Hippocampal formation (tissue), 2 donors: ENCODE measurements at places on chromosomes 13 and 19.

DNA sequence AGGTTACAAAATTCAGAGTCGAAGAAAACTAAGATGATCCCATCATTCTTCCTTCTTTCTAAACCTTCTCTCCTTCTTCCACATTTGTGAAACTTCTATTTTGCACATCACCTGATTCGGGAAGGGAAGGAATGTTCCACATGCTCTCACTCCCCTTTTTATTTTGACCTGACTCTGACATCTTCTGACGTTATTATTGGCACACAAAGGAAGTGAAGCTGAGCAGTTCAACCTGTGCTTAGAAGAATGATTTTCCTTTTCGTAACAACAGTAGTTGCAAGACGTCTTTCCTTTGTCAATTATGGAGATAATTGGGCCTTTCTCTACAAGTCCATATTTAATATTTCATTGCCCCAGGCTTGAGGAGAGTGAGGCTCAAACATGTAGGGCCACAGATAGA lies 18.0 kb downstream of the FAM124A start:
- no peak for DNase-seq

- DNase-seq = no peak
These were observed 8.3 kb downstream of the ZNF837 start for GRCh38 chr19:58372311-58373133.

DNA sequence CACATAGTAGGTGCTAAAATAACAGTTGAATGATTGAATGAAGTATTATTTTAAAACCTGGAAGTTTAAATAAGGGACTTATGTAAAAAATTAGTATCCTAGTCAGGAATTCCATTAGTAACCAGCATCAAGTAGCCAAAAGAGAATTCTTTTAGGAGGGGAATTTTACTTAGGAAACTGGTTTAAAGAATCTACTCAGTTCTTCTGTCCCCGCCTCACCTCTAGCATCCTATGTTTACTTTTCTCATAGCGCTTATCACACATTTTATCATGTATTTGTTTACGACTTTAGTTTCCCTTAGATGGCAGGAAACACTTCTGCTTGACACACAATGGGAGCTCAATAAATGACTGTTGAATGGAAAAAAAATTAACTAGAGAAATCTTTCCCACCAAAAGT lies 229.0 kb downstream of the KLF5 start:
- DNase-seq = no peak

GRCh38 chr13:86974995-86975328 lies 696.2 kb upstream of the SLITRK5 start:
- DNase-seq = no peak

DNA sequence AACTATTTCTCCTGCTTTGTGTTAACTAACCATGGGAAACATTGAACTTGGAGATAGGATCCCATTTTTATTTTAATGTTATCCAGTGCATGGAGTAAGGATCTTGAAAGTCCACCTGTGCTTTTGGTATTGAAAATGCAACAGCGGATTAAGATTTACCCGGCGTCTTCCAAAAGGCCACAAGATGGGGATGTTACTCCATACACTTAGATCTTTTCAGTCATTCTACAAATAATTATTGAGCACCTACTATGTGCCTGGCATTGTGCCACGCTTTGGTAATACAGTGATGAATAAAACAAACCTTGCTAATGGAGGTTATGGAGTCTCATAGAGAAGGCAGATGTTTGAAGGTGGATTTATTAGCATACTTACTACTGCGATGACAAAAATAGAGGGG lies 56.9 kb downstream of the RFC3 start:
- no peak for DNase-seq

GRCh38 chr19:1409204-1410005 lies 2.0 kb downstream of the DAZAP1 start:
- no peak for DNase-seq

DNA sequence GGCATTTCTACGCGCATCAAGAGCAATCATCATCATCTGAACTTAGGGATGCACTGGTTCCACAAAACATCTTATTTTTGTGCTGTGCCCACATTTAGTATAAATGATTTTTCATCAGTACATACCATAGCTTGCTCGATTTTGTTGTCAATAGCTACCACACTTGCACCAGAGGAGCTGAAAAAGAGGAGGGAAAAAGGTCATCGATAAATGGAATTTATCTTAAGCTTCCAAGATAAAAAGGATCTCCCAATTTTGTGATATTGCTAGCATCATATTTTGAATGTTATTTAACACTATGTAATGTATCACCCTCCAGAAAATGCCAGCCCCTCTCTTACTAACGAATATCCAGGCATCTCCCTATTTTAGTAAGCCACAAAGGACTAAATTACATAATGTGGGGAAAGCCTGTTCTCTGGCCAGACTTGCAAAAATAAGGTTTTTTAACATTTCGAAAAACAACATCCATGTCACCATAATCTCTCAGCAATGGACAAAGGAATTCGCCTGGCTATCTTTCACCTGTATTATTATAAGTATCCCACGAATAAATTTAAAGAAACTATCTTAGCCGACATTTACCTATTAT lies 62.4 kb downstream of the SERP2 start:
- no peak for DNase-seq

- DNase-seq = no peak
These were observed 4.0 kb downstream of the PDS5B start for GRCh38 chr13:32590266-32590665.

DNA sequence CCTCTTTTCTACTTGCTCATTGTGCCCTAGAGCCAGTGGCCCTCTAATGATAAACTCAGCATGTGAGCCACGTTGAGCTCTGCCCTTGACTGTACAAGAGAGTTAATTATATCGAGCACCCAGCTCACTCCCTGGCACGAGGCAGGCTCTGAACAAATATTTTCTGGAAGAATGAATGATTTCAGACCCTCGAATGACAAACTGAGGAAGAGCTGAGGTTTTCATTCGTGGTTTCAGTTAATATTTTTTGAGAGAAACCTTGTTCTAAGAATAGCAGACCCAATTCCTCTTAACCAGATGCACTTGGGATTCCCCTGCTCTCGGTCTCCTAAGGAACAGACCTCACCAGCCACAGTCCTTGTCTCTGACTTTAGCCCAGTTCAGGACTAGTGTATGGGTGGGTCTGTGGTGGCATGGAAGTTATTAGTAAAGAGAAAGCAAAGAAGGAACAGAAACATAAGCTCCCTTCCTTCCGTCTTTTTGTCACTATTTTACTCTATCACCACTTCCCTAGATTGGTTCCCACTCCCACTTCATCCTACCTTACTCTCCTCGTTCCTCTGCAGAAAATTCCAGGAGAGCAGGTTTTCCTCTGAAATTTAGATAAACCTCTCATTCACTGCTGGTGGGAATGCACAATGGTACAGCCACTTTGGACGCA lies 22.1 kb upstream of the WDFY2 start:
- no peak for DNase-seq

GRCh38 chr19:30682146-30682998 lies 310.2 kb downstream of the ZNF536 start:
- DNase-seq = no peak

- no peak for DNase-seq
These were observed 171.3 kb downstream of the CACNA1A start for GRCh38 chr19:13334801-13335481.

GRCh38 chr13:33015791-33016323 lies 366 bp upstream of the KL start:
- no peak for DNase-seq

GRCh38 chr13:102033386-102033785 lies 368.5 kb downstream of the FGF14 start:
- DNase-seq = no peak

DNA sequence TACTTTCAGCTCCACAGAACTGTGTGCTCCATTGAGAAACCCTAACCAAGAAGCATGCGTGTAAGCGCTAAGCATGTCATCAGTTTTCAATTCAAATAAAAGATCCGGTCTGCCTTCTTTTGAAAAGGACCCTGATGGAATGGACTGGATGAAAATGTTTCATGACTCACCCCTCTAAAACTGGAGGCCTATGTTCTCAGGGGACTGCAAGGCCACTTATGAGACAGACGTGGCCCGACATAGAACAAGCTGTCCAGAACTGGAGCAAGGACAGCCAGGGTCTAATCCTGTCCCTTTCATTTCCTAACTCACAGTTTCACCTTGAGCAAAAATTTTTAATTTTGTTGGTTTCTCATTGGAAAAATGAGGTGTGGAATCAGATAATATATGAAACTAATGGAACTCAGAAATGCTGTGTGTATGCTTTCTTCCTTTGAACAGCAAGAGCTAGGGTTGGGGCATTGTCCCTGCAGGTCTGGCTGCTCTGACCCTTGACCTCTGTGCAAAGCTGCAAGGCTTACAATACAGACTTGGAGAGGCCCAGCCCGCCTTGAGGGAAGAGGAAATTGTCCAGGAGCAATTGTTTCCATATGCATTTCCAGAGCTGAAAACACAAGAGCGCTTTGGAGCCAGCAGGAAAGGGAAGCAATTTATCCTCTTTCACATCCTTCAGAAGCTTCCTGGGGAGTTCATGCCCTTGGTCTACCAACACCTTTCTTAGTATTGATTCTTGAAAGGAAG lies 553.4 kb upstream of the KLF12 start:
- no peak for DNase-seq

DNA sequence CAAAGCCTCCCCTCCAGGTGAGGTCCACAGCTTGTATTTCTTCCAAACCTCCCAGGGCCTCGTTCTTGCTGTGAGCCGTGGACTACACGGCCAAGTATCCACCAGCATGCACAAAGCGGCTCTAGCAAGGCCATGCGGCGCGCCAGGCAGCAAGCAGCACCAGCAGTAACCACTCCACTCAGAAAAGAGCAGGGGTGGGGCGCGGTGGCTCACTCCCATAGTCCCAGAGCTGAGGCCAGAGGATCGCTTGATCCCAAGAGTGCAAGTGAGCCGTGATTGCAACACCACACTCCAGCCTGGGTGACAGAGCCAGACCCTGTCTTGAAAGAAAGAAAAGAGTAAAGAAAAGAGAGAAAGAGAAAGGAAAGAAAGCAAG lies 4.7 kb downstream of the CCDC8 start:
- DNase-seq = no peak

DNA sequence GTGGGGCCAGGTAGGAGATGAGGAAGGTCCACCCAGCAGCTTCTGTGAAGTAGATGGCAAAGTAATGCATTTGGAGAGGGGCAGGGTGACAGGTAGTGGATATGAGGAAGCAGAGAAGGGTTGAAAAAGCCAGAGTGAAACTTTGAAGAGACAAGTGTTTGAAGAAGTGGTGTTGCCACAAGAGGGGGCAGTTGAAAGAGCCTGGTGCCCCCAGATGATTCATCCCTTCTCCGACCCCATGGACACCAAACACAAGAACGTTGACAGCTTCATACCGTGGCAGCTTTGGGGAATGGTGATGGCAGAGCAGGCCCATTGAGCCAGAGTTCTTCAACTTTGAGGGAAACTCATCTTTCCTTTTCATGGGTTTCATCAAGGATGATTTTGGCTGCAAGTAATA lies 19.9 kb downstream of the IFNL3 start:
- DNase-seq = no peak

- DNase-seq = no peak
These were observed 54.4 kb downstream of the COL4A2 start for GRCh38 chr13:110361365-110361911.

- no peak for DNase-seq
These were observed 15.2 kb downstream of the ZNF221 start for GRCh38 chr19:43966079-43966694.

GRCh38 chr13:40583738-40584137 lies 82.7 kb downstream of the FOXO1 start:
- DNase-seq = no peak

DNA sequence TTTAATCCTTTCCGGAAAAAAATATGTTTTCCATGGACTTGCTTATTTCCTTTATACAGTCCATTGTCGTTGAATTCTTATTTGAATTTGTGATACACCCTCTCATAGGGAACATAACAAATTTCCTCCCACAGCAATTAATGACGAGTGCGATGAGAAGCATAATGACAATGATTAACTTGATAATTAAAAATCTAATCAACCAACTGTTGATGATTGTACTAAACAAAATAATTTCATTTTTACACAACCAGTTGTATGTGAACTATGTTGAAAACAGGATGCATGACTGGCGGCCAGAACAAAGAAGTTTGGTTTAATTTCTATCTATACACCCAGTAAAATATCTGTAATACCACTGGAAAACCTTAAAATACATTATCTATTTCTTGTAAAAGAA lies 26.1 kb upstream of the CEACAM21 start:
- DNase-seq = no peak

DNA sequence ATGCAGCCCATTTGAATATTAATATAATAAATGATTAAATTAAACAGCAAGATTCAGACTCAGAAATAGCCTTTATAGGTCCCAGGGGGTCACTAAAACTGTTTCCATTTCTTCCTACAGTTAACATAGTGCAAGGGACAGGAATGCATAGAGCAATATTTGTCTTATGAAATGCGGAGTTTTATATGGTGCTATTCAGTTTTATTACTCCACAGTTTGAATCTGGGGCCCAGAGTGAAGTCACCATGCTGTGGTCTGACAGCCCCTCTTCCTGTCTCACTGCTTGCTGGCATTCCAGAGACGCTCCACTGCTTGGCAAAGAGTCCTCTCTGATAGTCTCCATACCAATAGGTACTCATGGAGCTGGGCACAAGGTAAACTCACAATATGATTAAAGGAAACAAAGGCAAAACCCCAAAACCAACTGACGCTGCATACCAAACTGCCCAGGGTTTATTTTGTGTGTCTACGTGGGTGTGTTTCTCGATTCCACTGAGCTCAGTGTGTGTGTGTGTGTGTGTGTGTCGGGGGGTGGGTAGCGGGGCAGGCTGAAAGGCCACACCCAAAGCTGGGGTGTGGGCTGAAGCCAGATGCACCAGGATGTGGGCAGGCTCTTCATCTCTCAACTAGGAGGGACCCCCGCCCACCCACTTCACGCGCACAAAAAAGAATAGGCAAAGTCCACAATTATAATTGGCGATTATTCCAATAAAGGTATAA lies 277.9 kb downstream of the TSHZ3 start:
- no peak for DNase-seq

DNA sequence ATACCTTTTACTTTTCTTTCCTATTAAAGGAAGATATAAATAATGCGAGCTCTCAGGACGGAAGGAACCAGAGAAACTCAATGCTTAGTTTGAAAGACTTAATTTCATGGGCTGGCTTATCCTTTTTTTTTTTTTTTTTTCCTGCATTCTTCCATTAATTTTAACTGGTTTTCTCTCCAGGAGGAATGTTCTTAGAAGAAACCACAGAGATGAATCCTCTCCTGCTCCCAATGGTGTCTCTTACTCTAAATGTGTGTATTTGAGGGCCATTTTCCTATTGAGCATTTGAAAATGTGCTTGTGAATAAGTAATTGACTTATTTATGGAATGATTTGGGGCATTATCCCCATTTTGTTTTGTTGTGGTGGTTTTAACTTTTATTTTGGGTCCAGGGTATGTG lies 494.9 kb downstream of the FOXO1 start:
- DNase-seq = no peak

- no peak for DNase-seq
These were observed 21.0 kb upstream of the SIAH3 start for GRCh38 chr13:45872566-45872965.

DNA sequence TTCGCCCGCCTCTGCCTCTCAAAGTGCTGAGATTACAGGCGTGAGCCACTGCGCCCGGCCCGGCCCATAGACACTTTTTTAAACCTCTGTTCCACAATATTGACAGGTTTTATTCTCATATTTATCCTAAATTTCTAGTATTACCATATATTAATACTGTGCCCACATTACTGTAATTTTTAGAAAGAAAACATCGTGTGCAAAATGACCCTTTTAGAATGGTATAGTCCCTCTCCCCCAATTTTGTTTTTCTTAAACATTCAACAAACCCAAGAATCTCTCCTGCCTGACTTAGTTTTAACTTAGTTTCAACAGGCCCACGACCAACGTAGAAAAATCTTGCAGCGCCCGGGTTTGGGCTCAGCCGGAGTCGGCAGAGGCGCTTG lies 9.1 kb downstream of the CDX2 start:
- DNase-seq = no peak
